ENCODE measurements at places on chromosomes 1 and 21.

DNA sequence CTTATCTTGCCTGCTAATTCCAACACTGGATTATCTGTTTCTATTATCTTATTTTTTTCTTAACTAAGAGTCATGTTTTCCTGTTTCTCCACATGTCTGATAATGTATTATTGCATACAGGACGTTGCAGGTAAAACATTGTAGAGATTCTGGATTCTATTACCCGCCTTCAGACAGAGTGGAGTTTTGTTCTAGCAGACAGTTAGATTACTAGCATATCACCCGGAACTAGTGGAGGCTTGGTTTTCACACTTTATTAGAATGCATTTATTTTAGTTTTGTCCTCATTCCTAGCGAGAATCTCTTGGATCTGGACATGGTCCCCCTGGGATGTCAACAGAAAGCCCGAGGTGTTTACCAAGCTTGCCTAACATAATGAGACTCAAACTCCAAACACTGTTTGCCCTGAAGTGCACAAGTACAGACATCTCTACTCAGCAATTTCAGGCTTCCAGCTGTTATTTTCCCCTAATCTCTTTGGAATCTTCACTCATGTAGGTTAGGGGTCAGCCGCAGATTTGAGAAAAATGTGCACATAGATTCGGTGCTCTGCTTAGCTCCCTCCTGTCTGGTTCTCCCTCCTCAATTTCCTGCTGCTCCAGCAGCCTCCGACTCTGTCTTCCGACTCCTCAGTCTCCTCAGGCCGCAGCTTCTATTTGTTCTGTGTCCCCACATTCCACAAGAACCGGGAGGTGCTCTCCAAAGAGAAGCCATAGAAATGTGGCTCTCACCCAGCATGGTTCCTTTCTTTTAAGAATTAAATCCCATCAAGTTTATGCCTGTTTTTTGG is 36.8 kb upstream of the PTPRF start:
- no peak for DNase-seq

DNA sequence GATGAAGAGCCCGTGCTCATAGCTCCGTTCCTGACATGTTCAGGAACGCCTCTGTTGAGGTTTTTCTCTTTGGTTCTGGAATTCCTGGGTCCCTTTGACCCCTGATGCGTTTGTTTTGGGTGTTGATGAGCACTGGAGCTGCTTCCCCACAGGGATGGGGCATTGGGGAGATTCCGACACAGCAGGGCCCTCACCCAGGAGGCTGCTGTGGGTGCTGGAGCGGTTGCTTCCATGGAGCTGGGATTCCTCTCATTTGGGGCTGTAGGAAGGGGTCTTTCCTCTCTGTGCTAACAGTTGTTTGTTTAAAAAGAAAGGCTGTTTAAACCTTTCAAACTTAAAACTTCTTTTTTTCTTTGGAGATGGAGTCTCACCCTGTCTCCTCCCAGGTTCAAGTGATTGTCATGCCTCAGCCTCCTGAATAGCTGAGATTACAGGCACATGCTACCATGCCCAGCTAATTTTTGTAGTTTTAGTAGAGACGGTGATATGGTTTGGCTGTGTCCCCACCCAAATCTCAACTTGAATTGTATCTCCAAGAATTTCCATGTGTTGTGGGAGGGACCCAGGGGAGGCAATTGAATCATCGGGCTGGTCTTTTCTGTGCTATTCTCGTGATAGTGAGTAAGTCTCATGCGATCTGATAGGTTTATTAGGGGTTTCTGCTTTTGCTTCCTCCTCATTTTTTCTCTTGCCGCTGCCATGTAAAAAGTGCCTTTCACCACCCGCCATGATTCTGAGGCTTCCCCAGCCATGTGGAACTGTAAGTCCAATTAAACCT is 48.9 kb downstream of the SKI start:
- DNase-seq, result no peak

GRCh38 chr1:241406421-241406820 is 49.4 kb upstream of the RGS7 start:
- DNase-seq, result no peak

- no peak for DNase-seq
Observed at GRCh38 chr1:3560251-3560871, 50.9 kb downstream of the MEGF6 start.

- no peak for DNase-seq
Observed at GRCh38 chr21:17560377-17561025, 47.7 kb downstream of the CXADR start.

DNA sequence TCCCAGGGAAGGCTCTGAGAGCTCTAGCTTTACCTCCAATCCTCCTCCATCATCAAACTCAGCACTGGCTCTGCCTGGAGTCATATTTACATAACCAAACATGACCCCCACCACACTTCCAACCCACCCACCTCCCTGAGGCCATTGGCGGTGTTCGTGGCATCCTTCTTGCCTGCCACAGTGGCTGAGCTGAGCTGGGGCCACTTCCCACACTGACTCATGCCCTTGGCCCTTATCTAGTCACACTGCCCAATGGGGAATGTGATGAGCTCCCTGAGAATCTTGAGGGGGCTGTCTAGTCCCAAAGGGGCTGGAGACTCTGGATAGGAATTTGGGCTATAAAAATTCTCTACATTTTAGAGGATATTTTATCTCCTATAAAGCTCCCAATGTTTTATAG is 230.9 kb upstream of the IRF2BP2 start:
- DNase-seq, result peak; percentile 30

DNA sequence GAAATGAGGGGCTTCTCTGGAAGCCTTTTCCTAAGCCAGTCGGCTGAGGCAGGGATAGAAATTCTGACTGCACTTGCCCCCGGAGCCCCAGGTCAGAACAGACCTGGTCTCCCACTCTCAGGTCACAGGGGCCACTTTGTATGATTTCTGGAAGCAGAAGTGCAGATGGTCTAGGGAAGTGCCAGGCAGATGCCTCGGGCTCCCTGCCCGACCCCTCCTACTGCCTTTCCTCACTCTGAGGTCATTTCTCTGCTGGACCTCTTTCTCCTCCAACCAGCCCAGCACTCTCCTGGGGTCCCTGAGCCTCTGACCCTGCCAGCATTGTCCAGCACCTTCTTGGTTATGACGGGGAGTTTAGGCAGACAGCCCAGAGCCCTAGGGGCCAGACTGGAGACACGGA is 8.7 kb downstream of the RUNX3 start:
- DNase-seq, result no peak

GRCh38 chr1:110605901-110606656 is at the start of gene KCNA2:
TSS of gene KCNA2 (minus strand) at chr1:110606358. CDS start at chr1:110604782, 1,576 bp downstream.
- DNase-seq, result no peak

DNA sequence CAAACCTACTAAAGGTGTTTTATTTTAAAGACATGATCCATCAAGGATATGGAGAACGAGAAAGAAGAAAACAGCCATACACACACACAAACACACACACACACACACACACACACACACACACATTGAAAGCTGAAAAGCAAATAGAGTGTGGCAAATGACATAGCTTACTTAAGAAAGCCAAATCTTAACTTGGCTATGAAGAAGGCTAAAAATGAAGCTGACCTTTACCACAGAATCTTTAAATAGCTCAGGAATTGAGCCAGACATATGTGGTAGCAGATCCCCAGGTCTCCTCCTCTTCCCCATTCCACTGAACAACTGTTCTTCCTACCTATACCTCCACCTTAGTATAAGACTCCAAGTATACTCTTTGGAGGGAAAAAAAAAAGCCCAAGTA is 185.6 kb downstream of the CLEC20A start:
- no peak for DNase-seq

DNA sequence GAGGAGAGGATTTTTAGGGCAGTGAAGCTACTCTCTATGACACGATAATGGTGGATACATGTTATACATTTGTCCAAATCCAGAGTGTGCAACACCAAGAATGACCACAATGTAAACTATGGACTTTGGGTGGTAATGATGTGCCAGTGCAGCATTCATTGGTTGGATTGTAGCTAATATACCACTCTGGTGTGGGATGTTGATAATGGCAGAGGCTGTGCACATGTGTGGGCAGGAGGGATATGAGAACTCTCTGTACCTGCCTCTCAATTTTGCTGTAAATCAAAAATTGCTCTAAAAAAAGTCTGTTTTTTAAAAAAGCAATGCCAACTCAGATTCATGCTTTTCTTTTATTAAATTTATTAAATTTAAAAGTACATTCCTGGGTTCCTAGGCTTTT is 27.2 kb upstream of the LPAR3 start:
- no peak for DNase-seq

DNA sequence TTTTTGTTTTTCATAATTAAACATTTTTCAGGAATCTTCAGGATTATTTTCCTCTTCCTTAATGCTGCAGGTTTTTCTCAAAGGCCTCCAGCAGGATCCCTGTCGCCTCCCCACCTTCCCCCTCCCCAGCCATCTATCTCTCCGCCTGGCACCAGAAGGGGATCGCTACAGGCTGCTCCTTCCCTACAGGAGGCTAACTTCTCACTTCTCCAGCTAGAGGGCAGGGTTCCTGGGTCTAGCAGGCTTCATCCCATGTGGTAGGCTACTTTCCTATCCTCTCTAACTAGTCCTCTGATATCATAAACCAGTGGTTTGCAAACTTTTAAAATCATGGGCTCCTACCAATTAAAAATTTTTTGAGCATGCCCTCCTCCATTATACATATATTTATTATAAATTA is 104.1 kb downstream of the KCNN3 start:
- DNase-seq, result no peak

GRCh38 chr21:41851090-41851790 is 27.9 kb downstream of the PRDM15 start:
- DNase-seq, result no peak

DNA sequence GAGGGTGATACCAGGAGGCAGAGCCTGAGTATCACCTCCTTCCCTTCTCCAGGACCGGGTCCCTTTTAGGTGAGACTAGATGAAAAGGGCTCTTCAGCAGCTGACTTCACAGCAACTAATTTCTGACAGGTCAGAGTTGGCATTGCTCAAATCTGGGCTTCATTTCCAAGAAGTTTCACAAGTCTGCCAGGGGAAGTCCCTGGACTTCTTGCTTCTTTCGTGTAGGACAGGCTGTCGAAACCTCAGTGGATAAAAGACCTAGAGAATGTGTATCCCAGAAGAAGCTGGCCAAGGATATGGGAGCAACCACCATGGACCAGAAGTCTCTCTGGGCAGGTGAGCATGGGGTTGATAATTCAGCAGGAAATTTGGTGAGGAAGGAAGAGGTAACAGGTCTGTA is at the start of gene CHI3L2:
Gene CHI3L2, plus strand, starts transcription at position 280 of the 400 bp plus-strand sequence. Its CDS starts 17 bp downstream, at position 297.
- no peak for DNase-seq

DNA sequence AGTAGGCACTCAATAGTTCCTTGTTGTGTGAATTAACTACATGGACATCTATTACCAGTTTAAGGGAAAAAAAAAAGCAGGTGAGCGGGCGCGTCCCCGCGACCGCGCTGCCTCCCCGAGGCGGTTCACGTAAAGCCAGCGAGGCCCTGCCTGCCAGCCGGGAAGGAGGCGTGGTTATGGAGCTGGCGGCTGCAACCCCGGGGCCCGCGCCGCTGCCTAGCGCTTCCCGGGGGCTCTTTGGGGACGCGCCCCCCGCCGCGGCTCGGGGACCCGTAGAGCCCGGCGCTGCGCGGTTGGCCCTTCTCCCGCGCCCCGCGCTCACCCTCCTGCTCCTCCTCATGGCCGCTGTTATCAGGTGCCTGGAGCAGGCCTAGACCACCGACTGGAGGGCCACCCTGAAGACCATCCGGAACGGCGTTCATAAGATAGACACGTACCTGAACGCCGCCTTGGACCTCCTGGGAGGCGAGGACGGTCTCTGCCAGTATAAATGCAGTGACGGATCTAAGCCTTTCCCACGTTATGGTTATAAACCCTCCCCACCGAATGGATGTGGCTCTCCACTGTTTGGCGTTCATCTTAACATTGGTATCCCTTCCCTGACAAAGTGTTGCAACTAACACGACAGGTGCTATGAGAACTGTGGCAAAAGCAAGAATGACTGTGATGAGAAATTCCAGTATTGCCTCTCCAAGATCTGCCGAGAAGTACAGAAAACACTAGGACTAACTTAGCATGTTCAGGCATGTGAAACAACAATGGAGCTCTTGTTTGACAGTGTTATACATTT is 2.6 kb upstream of the CC2D1B start:
- peak; percentile 51 for DNase-seq

DNA sequence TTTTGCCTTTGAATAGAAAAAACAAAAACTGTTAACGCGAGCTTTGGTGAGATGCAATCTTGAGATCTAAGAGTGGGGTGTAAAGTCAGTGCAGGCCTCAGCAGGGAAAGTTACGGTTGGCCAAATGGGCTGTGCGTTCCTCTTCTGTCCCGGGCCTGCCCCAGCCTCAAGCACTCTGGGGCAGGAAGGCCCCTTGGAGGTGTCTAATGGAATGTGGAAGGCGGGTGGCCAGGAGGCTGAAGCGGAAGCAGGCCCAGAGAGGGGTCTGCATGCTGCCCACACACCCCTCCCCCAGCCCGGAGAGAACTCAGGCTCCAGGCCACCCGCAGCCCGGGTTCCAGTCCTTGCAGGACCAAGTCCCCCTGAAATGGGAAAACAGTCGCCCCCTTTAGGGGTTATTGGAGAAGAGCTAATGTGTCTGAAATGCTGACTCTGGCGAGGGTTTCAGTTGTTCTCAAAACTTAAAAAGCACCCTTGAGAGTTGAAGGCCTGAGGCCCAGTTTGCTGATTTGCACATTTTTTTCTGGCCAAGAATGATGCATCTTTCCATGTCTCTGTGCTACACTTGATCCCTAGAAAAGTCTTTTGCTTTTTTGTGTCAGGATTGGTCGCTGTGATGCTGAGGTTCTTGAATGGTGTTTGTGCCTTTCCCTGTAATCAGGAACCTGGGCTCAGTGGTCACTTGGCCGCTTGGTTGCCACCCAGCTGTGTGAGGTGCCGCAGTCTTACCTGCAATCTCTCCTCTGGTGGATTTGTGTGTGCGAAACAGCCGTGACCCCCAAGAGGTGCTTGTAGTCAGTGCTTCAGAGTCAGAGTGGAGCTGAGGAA is 2.0 kb downstream of the COL18A1 start:
- no peak for DNase-seq

- no peak for DNase-seq
Observed at GRCh38 chr1:8025671-8026144, 401 bp downstream of the ERRFI1 start.

DNA sequence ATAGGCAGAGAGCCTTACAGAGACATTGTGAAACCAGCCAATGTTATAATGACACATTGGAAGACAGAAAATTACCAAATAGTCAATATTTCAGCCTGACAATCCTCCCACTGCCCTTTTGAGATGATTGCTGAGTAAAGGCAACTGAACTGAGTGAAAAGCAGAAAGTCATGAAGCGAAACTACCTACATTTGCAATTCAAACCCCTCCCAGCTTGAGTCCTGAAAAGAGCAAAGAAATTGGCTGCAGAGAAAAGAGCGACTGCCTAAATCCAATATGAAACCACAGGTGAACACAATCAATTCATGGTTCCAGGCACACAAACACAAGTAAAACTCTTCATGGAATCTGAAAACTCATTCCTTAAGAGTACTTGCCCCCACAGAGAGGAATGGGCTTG is 143.4 kb upstream of the CHRM3 start:
- no peak for DNase-seq

DNA sequence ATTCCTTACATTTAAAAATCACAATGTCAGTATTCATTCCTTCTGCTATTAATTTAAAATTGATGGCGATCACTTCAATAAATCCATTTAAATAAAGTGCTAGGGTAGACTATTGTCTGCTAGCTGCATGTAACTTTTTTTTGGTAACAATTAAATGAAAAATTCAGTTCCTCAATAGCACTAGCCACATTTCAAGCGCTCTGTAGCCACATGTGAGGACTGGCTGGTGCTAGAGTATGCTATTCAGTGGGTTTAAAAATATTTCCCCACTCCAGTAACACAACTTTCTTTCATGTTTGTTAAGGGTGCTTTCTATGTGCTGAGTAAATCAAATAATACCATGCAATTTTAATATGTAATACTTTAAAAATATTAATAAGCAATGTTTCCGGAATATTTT is 108.2 kb downstream of the LTN1 start:
- peak; percentile 16 for DNase-seq

Data from activated CD4-positive, alpha-beta T cell treated with anti-CD3 and anti-CD28 coated beads, Interleukin-2, amount 50 U/mL, for 16 hours (primary cell).